ENCODE measurements at places on chromosomes 7 and 10.

GRCh38 chr7:135980665-135981180, 3.6 kb upstream of the MTPN start:
- DNase-seq: no peak

GRCh38 chr7:147033641-147034040, 917.0 kb downstream of the CNTNAP2 start:
- DNase-seq: no peak

DNA sequence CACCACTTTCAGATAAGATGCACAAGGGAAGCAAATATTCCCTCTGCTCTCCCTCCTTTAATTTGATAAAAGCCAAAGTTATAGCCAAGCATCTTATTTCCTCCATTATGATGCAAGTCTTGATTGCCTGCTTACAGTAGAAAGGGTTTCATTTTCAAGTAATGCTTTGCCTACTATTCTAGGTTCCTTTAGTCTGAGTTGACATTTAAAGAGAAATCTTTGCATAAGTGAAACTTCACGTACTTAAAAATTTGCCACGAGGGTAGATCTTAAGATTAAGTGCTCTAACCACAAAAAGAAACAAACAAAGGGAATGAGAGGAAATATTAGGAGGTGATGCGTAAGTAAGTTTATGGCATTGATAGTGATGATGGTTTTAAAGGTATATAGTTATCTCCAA, 78.1 kb upstream of the VWDE start:
- DNase-seq: no peak

DNA sequence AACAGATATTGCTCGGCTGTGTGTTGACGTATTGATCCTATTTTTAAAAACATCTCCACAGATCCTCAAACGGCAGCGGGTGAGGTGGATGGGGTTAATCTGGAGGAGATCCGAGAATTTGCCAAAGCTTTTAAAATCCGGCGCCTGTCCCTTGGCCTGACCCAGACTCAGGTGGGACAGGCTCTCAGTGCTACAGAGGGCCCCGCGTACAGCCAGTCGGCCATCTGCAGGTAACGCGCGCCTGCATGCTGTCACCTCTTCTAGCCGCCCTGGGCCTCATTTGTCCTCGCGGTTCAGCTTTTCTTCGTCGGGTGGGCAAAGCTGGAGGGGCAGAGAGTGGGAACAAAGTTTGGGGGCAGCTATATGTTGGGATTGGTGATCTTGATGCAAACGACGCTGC, 105.7 kb upstream of the YAE1 start:
- no peak for DNase-seq

- no peak for DNase-seq
Observed at GRCh38 chr7:41655426-41655825, 47.5 kb downstream of the INHBA start.

DNA sequence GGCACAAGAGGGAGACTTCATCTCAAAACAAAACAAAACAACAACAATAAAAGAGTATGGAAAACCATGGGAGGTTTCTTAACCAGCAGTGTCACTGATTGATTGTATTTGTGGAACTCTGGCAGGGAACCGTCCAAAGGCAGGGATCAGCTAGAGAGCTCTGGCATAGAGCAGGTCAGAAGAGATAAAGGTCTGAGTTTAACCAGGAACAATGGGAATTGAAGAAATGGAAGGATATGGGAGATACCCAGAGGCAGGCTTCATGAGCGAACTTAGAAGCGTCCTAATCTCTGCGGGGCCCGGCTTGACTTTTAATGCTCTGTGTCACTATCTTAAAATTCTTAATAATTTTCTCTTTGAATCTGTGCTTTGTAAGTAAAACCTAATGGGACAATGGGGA, 10.4 kb upstream of the FAM3C start:
- no peak for DNase-seq

- no peak for DNase-seq
Observed at GRCh38 chr7:106968160-106968559, 76.3 kb upstream of the PRKAR2B start.

DNA sequence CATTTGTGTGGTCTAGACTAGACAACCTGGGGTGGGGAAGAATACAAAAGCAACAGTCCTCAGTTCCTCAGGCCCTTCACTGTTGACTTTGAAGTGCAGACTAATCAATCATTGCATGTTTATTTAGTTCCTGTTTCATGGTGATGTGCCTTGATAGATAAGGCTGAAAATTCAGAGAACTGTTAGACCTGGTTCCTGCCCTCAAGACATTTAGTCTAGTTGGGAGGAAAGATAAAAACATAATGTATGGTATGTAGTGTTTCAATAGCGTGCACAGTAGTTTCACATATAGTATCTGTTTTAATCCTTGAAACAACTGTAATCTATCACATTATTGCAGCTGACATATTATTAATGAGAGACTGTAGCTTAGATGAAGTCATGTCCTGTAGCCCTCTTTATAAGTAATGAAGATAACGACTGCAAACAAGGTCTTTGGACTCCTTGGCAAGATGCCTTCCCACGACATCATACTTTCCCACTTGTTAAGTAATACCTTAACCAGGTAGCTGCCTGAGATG, 124.0 kb downstream of the CELF2 start:
- no peak for DNase-seq

- peak; percentile 64 for DNase-seq
Observed at GRCh38 chr10:101889256-101890210, 45.9 kb upstream of the KCNIP2 start.

- no peak for DNase-seq
Observed at GRCh38 chr7:20190560-20191390, 26.4 kb downstream of the MACC1 start.

DNA sequence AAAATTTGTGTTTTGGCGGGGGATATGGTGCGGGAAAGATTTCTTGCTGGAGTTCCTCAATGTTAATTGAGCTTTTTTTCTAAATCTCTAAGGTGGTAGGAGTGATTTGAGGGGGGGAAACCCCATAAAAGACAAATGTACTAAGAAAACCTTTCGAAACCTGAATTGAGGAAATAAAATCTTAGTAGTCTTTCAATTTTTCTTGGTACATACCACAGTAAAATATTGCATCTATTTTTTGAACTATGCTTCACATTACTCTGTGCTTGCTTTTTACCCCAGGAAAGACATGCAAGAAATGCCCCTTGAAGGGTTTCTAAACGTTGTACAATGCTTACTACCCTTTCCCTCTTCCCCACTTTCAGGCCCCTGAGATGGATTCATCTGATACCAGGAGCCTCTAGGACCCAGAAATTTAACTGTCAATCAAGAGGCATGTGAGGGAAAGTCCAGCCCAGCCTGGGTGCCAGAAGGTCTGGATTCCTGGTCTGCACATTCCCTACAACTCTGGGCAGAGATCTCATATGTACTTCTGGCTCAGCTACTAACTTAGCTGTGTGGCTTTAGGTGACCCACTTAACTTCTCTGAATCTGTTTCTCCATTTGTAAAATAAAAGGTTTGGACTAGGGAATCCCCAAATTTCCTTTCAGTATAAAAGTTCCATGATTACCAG, 5.8 kb upstream of the PDCD4 start:
- DNase-seq: no peak

GRCh38 chr7:17142831-17143541, 155.5 kb upstream of the AHR start:
- DNase-seq: no peak
